ENCODE measurements at places on chromosomes 6 and 20.

GRCh38 chr6:48101290-48101689 lies 9.7 kb downstream of the PTCHD4 start:
- DNase-seq = no peak

DNA sequence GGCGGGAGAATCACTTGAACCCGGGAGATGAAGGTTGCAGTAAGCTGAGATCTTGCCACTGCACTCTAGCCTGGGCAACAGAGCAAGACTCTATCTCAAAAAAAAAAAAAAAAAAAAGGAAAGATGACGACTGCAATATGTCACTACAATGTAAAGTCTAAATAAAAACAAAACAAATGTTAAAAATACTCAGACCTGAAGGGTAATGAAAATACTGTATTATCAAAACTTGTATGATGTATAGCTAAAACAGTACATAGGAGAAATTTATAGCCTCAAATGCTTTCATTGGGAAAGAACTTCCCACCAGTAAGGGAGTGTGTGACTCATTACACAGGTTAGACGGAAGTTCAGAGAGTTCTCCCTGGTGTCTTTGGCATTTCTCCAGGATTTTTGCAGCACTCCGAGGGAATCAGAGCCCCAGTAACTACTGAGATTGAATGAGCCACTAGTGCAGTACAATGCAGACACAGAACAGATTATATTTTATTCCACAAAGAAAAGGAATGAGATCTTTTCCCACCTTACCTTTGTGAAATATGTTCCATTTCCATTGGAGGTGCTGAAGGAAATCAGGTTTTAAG lies 12.5 kb upstream of the RALGAPB start:
- DNase-seq = no peak

GRCh38 chr6:24774696-24775519 lies at the start of gene GMNN:
TSS of gene GMNN (plus strand) at chr6:24774937. CDS start at chr6:24777247, 2,310 bp downstream.
- peak; percentile 98 for DNase-seq

GRCh38 chr6:90083891-90084290 lies 189.6 kb downstream of the GJA10 start:
- no peak for DNase-seq

- DNase-seq = no peak
Measured at GRCh38 chr6:19837511-19838441, 606 bp downstream of the ID4 start.

GRCh38 chr20:53413186-53413631 lies 180.4 kb downstream of the ZNF217 start:
- peak; percentile 12 for DNase-seq

Measured in T-helper 2 cell (primary cell).